ENCODE measurements at places on chromosomes 2 and 18.
A peak's percentile ranks its signal among the peaks of the same experiment; 100 is the strongest.

DNA sequence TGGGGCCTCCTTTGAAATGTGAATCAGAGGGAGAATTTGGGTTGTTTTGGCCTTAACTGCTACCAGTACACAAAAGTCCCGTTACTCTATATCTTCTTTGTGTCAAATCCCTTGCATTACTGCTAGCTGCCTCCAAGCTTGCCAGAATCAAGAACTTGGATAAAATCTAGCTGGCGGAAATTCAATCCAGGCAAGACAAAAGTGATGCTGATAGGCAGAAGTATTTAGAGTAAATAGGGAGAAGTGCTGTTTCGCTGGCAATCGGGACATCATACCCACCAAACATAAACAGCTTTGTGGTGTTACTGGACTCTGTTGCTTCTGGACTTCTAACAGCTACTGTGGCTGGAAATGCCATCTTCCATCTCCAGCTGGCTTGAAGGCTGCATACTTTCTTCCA lies 2.5 kb downstream of the IFIH1 start:
- DNase-seq, result no peak

DNA sequence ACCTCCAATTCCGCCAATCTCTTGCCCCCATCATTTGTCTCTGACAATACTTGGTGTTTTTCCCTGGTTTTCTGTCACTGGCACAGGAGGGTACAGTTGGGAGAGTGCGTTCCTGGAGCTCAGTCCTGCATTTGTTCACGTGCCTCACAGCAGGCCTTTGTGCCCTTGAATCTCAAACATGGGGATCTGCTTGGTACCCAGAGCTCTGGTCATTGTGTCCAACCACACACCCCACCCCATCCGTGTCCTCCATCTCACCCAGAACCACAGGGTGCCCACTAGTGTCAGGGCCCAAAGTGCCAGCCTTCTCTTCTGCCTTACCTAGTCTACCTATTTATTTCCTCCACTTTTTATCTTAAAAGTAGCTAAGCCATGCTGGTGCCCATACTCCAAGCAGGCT lies 16.2 kb downstream of the GAREM2 start:
- no peak for DNase-seq

DNA sequence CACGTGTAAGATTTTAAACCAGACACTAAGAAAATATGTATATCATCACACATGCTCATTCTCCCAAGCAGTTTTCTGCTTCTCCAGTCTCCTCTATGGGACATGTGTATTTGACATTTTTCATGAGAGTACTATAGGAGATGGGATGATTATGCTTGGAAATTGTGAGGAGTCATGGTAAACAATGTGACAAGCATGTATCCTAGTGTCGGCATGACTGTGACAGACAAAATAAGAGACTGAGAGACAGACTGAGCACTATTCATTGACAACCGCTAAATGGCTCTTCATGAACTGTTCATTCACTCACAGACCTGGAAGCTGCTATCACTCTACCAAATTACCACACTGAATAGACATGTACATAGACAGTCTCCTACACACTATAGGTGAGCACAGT lies 127.1 kb downstream of the VWC2L start:
- DNase-seq, result no peak

GRCh38 chr2:240703417-240704341 lies 12.0 kb downstream of the AQP12A start:
- DNase-seq, result no peak

DNA sequence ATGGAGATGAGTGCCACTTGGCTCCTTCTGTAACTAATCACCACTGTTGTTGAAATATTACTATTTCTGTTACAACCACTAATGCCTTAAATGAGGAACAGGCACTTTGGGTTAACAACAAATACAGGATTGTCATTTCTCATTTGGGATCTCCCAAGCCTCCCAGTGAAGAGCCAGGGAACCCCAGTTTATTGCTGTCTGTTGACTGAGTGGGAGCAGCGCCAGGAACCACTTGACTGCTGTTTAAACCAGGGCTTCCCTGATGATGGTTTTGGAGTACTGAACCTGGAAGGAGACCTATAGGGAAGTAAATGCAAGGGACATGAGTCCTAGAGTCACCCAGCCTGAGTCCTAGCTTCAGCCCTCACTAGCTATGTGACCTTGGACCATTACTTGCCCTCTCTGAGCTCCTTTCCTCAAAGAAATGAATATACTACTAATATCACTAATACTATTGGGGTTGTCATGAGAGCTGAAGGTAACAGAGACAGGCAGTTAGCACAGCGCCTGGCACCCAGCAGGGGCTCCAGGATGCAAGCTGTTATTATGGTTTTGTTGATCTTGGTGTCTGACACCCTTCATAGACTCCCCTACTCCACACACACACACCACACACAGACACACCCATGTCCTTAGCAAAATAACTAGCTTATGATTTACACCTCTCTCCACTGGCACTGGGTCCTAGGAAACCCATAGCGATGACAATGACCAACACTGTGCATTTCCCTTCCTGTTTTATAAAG lies 104.2 kb upstream of the FZD7 start:
- no peak for DNase-seq

GRCh38 chr2:150624001-150624401 lies 136.5 kb upstream of the RND3 start:
- peak; percentile 50 for DNase-seq

GRCh38 chr2:102606353-102606752 lies 13.0 kb upstream of the SLC9A2 start:
- peak; percentile 78 for DNase-seq

DNA sequence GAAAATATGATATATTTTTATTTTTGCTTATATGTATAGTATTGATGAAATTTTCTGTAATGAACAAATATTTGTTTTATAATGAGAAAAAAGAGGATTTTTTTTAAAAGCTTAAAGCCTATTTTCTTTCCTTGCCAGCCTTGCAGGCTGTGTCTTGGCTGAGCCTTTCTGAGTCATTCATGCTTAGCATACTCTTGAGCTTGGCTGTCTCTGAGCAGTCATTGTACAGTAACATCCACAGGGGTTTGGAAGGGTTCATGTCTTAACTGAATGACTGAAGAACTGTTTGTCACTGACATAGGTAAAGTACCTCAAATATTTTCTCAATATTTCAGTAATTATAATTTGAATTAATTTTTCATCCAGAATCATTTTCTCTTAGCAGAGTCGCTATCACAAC lies 49.3 kb downstream of the GPR39 start:
- no peak for DNase-seq

DNA sequence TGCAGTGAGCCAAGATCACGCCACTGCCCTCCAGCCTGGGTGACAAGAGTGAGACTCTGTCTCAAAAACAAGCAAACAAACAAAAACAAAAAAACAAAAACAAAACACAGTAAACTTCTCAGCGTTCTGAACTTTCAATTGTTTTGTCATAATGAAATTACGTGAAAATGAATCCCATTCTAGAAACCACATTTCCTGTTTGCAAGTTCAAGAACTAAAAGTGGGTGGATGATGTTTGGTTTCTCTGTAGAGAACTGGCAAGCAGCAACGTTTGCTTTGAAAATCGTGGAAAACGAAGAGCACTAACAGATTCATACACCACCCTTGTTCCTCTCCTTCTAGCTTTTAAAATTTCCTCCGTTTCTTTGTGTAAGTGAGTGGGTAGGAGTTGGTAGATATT lies 226.1 kb upstream of the LYPD1 start:
- DNase-seq, result no peak

GRCh38 chr2:45681675-45682074 lies 30.2 kb downstream of the PRKCE start:
- peak; percentile 92 for DNase-seq

- no peak for DNase-seq
These were observed 121.5 kb upstream of the PXDN start for GRCh38 chr2:1865716-1866234.

DNA sequence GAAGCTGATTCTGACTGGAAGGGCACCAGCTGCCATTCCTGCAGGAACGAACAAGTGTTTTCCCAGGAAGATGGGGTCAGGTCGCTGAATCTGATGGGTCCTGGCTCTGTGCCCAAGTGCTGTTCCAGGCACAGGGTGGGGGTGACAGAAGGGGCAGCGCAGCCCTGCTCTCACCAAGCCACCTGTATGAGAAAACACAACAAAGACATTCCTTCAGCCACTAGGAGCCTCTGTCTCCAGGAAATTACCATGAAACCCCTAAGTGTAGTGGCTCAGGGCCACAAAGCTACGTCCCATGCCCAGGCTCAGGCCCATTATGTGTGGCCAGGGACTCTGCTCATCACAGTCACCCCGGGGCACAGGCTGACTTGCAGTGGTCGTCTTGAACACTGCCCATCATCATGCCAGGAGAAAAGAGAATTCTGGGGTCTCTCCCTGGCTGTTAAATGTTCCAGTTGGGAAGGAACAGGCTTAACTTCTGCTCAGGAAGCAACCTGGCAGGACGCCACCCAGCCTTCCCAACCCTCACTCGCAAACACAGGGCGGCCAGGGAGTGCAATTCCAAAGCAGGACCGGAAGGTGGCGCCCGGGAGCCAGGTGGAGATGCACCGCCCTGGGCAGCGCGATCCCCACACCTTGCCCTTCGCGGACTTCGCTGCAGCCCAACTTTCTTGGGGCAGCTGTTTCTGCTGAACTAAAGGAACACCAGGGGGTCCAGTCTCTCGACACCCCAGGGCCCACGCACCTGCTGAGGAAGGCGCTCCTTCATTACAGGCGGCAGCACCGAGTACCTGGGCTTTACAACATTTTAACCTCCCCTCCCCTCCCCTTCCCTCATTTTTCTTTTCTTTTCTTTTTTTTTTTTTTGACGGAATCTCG lies 11.0 kb upstream of the SFTPB start:
- peak; percentile 93 for DNase-seq

DNA sequence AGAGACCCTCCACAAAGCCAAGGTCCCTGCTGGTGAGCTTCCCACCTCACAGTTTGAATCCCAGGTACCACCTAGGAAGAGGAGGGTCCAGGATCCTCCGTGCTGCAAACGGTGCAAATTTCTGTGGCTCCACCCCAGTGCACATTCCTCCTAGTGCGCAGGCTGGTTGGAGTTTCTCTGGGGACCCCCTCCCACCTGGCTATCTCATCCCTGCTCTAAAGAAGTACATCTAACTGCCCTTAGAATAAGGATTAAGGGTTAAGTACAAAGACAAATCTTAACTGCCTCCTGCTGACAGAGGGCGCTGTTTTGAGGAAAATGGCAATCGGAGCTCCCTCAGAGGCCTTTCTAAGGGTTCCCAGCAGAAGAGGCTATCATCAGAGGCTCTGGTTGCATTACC lies 109.6 kb upstream of the FSIP2 start:
- peak; percentile 54 for DNase-seq

- DNase-seq, result peak; percentile 73
These were observed 57.2 kb downstream of the CYB5A start for GRCh38 chr18:74234326-74235171.

GRCh38 chr2:1686784-1687105 lies 57.6 kb downstream of the PXDN start:
- peak; percentile 85 for DNase-seq

DNA sequence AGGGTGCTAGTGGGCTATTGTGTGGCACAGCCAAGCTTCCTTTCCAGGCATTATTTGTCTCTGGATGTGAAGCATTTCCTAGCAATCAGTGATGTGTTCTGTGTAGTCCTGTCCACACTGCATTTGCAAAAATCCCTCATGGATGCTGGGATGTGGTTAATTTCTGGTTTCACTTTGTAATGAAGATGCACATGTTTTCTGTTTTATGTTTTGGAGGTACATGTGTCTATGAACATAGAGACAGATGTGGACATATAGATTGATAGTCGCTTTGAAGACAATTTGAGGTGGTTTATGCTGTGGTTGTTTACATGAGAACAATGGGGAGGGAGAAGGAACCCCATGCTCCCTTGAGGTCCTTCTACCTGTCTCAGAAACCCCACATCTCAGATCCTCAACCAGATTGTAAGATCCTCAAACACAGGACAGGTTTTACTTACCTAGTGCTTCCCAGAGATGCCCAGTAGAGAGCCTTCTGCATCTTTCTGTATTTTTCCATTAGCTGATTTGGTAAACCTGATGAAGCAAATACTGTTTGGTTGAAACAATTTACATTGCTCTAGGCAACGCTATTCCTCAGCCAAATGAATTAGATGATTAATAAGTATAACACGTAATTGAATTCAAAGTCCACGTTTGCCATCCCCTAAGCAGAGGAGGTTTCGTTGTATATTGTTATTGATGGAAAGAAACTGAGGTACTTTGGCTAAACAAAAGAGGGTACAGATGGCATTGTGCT lies 204.4 kb downstream of the SPP2 start:
- peak; percentile 44 for DNase-seq

DNA sequence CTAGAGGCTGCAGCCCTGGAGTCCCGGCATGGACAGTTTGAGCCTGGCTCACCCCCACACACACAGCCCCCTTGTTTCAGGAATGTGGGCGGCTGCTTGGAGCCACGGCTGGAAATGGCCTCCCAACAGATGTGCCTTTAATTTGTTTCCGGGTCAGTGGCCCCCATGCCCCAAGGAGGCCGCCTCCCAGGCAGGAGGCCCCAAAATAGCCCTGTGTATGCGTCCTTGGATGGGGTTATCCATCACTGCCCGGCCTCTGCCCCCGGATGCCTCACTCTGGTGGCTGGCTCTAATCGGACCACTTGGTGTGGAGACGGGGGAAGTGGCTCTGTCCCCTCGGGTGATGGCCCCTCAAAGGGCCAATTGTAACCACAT lies 151.9 kb upstream of the MYCN start:
- DNase-seq, result no peak

- DNase-seq, result no peak
These were observed 90.4 kb upstream of the NOSTRIN start for GRCh38 chr2:168712053-168712452.

- DNase-seq, result no peak
These were observed at the start of gene SMYD1 for GRCh38 chr2:88067598-88067997. TSS of gene SMYD1 (plus strand) at chr2:88067825. CDS start at chr2:88067865, 40 bp downstream.

DNA sequence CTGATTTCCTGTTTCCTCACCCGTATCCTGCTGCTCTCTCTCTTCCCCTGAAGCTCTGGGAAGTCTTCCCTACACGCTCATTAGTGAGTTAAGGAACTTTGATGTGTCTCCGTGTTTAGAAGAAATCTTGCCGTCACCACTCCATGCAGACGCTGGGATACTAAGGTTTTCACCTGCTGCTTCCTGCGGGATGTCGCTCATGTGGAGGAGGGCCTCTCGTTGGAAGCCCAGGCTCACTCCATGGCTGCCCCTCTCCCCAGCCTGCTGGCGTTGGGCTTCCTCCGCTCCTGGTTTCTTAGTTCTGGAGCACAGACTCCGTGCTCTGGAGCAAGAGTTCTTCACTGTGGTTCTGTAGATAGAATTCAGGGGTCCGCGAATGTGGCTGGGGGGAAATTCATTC lies 326.3 kb downstream of the GBX2 start:
- no peak for DNase-seq

GRCh38 chr2:232291343-232291742 lies 87.2 kb upstream of the ALPP start:
- DNase-seq, result no peak

- no peak for DNase-seq
These were observed 194.6 kb upstream of the MEIS1 start for GRCh38 chr2:66240286-66240685.

DNA sequence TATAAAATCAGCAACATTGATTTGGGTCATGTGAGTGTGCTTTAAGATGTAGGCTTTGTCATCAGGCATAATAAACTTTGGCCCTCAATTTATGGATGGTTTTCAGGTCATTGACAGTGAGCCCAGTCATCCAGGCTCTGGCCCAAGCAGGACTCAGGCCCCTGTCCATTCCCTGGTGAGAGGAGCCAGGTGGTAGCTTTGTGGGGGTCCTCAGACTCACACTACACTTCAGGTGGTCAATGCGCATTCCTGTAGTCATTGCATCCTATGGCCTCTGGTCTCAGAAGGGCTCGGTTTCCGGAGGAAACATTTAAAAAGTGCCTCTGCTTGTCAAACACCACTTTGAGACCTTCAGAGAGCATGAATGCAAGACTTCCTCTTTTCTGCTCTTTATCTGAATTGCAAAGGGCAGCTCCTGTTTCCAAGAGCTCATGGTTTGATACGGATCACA lies 20.2 kb downstream of the LGALSL start:
- DNase-seq, result no peak

GRCh38 chr2:73075477-73076373 lies 4.2 kb upstream of the SFXN5 start:
- DNase-seq, result no peak
